ENCODE measurements at places on chromosomes 6 and 20. TPM values are rescaled to one million over a fixed set of nuclear protein-coding genes. Genes with fewer than 3 reads are reported as not detected.

GGTLC1 gene
- not detected for total RNA-seq

DNA sequence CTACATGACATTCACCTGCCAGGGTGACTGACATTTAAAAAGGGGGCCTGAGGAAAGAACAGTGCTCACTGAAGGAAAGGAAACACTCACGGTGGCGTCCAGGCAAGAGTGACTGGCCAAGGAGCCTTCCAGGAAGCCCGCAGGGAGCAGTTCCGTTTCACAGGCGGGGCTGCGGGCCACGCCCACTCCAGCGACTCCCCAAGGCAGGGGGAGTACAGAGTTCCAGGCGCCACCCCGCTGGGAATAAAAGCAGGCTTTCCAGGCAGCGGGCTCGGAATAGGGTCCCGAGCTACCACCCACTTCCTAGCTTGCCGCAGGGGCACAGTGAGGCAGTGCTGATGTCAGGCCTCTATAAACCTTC, 34.2 kb downstream of the PKIG start:
- DNase-seq: no peak

DNA sequence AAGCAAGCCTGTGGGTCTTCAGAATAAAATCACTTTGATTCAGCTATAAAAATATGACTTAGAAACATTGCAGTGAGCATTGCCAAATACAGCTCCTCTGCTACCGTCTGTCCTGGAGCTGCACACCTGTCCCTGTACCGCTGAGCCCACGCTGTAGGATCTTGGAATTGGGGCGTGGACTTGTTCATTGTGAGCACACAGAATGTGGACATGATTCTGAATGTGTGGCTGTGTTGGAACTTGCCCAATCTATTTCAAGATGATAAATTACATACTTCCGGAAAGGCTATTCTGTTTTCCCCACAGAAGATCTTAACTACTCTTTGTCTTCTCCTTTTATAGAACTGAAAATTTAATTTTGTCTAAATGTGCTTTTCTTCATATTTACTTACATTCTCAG, 107.3 kb downstream of the UST start:
- DNase-seq: no peak

- no peak for DNase-seq
These were observed 129.3 kb downstream of the KLHL32 start for GRCh38 chr6:97053643-97054411.

DNA sequence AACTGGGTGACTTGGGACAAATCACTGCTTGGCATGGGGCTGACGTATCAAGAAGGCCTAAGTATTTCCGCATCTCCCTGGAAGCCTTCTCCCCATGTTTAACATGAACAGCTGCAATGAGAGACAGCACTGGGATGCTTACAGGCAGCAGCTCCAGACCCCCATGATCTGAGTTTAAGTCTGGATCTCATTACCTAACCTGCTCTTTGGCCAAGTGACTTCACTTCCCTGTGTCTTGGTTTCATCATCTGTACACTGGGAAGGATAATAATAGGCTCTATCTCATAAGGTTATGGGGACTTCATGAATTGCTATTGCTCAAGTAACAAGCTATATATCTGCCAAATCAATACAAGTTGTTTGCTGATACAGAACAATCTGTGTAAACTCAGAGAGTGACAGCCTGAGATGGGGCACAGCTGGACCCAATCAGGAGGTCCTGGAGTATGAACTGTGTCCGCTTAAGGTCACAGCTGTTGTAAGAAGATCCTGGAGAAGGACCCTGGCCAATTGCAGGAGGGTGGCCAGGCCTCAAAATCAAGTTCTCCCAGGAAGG, 56.0 kb downstream of the TGM2 start:
- no peak for DNase-seq

DNA sequence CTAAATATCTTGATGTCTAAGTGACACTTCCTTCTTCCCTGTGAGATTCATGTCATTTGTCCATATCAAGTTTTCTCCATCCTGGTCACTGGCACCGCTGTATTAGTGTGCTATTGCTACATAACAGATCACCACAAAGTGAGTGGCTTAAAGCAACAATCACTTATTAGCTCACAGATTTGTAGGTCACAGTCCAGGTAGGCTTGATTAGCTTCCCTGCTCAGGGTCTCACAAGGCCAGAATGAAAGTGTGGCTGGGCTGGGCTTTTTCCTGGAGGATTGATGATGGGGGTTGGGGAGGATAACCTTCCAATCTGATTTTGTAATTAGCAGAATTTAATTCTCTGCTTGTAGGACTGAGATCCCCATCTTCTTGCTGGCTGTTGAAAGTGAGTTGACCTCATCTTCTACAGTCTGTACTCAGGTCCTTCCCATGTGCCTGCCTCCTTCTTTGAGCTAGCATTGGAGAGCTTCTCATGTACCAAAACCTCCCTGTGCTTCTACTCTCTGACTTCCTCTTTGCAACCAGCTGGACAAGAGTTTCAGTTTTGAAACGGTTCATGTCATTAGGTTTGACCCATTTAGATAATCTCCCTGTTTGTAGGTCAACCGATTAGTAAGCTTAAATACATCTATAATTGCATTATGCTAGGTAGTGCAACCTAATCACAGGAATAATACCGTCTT, 152.4 kb upstream of the MAN1A1 start:
- no peak for DNase-seq
